Sciatic nerve (tissue), 2 donors: ENCODE measurements at places on chromosomes 4 and X. TPM values are rescaled to one million over a fixed set of nuclear protein-coding genes. Genes with fewer than 3 reads are reported as not detected.

GRCh38 chr4:185966549-185966948 lies 102.4 kb upstream of the TLR3 start:
- DNase-seq: no peak

EIF4E gene
- total RNA-seq: 54.5 TPM

DDX53 gene
- total RNA-seq: not detected

DIPK2B gene
- total RNA-seq: 35.4 TPM

DNA sequence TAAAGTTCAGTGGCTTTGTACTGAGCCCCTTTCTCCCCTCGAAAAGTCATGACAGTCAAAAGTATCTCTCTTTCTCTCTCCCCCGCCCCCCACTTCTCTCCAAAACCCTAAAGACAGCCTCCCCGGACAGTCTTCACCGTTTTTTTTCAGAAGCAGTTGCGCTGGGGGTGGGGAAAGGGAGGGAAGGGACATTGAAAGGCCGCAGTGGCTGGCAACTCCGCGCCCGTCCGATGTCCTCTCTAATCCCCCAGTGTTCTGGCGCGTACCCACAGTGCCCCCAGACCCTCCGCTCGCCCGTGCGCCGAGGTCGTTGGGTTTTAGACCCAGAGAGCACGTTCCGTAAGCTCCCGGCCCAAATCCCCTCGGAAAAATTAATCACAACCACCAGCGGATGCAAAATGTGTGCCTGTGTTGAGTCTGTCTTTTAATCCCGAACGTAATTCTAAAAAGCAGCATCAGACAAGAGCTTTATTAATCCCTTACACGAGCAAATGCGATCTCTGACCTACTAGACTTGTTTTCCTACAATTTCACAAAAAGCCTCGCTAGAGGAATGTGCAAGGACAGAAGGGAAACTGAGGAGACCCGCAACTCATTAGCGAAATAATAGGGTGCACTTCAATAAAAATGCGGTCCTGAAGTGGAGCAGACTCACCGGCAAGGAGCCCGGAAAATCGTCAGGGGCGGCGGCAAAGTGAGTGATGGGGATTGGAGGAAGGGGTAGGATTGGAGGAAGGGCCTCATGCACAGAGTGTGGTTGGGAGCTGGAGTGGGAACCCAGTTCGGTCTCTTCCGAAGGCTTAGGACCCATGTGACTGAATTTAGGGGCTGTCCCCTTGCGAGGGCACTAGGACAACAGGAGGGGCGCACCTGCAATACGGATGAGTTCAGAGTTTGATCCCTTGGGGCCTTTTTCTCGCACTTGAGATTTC lies 12.2 kb upstream of the PRDM8 start:
- no peak for DNase-seq

PNMA3 gene
- 1.1 TPM for total RNA-seq

DNA sequence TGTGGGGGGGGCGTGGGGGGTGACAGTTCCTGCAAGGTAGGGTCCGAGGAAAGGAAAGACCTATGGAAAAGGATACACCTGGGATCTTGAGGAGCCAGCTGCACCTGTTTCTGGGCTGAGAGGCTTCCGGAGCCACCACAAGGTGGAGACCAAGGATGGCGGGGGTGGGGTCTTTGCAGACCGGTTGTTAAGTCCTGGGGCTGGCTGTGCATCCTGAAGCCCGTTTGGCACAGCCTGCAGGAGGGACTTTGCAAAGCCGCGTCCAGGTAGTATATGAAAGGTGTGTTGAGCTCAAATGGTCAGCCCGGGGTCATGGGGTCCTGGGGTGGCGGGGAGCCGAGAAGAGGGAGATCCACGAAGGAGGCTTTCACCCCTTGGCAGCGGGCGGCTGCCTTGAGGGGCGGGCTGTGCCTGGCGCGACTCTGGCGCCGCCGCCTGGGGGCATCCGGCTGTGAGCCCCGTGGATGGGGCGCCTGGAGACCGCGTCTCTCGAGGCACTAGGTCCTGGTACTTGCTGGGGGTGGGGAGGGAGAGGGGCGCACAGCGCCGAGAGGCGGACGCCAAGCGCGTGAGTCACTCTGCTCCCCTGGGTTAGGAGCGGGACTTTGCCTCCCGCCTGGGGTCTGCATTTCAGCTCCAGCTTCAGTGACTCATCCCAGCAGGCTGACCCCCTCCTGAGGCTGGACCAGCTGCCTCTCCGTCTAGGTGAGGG lies 58.2 kb upstream of the DYNLT3 start:
- DNase-seq: no peak

MAGEA10 gene
- not detected for total RNA-seq
